ENCODE measurements at places on chromosomes 5 and 9.
A peak's percentile ranks its signal among the peaks of the same experiment; 100 is the strongest.

DNA sequence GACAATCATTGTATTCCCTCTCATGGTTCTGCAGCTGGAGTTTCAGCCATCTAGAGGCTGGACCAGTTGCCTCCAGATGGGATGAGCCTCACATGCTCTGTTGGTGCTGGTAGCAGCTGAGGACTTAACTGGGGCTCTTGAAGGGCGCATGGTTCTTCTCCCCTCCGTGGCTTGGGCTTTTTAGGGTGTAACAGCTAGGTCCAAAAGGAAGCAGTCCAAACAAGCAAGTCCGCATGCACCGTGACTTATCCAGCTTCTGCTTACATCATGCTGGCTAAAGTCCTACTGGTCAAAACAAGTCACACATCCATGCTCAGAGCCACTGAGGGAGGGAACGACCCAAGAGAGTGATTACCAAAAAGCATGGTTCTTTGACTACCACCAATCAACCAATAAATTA is 31.6 kb upstream of the SH3RF2 start:
- no peak for DNase-seq

- no peak for DNase-seq
Measured at GRCh38 chr5:173090639-173091038, 34.5 kb downstream of the CREBRF start.

DNA sequence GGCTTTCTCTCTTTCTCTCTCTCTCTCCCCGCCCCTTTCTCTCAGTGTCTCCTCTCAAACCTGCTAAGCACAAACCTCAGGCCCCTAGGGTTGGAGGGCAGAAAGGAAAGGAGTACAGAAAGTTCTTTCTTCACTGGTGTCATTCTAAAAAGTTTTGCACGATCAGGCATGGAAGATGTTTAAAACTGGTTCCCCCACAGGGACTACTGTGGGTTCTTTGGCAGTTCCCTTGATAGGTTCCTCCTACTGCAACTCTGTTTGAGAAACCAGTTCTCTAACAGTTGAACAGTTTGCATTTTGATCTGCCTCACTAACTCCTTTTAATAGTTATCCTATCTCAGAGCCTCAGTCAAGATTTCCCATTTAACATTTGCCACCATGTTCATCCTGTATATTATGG is 82.9 kb downstream of the CDO1 start:
- no peak for DNase-seq

- peak; percentile 70 for DNase-seq
Measured at GRCh38 chr5:91101600-91102379, 281.3 kb downstream of the ARRDC3 start.

DNA sequence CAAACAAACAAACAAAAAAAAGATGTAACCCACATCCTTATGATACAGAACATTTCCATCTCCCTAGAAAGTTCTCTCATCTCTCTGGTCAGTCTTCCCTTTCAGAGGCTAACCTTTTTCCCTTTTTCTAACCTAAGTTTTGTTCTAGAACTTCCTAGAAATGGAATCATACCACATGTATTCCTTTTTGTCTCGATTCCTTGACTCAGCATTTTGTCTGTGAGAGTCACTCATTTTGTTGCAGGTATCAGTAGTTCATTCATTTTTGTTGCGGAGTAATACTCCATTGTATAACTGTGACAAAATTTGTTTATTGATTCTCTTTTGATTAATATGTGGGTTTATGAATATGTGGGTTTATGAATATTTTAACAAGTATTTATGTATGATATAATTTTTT is 400.0 kb upstream of the PDE4D start:
- DNase-seq = no peak

DNA sequence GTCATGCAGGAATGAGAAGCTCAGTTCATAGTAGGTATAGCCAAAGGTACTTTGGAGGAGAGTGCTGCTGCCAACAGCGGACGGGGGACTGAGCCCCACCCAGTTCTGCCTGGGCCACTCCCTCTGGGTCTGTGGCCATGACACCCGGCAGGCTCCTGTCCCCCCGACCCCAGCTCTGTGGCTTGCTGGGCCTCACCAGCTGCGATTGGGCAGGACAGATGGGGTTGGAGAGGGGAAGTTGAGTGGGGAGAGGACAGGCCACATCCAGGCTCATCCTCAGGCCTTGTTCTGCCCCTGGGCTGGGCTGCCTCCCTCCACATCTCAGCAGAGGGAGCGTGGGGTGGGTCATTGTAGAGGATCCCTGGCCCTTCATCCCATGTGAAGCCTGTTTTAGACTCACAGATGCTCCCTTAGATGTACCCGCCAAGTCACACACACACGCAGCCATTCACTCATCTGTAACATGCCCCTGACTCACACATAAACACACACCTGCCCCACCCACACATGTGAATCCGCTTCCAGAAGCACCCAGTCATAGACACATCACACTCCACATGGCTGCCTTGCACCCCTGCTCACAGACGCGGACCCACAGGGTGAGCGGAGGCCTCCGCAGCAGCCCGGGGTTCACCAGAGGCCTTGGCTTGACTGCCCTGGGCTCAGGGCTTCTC is 48.8 kb downstream of the NTNG2 start:
- DNase-seq = peak; percentile 20

DNA sequence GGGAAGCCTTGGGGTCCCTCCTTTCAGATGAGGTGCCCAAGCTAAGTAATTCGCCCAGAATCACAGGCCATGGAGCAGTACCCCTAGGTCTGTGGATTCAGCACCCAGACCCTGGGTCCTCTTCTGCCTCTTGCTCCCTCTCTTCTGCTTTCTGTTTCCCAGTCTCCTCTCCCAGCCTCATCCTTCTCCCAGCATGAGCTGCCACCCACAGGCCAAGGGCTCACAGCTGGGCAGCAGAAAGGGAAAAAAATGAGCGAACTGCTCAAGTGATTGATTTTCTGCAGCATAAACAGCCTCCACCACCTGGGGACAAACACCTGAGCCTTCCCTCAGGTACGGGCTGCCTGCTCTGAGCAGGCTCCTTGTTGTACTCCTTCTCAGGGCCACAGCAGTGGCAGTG is 113.9 kb upstream of the SAP30L start:
- DNase-seq = no peak

DNA sequence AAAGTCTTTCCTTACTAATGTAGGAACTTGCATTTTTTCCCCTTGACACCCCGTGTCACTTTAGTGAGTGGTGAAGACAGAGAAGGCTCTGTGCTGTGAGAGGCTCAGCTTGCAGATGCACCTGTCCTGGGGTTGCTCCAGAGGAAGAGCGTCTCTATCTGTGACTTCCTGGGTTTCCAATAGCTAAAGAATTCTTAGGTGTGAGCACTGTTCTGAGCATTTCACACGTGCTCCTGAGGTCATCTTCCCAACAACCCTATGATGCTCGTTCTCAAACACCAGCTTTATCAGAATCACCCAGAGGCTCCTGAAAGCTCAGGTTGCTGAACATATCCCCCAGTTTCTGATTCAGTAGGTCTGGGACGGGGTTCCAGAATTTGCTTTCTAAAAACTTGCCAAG is 6.4 kb upstream of the CTSV start:
- no peak for DNase-seq

DNA sequence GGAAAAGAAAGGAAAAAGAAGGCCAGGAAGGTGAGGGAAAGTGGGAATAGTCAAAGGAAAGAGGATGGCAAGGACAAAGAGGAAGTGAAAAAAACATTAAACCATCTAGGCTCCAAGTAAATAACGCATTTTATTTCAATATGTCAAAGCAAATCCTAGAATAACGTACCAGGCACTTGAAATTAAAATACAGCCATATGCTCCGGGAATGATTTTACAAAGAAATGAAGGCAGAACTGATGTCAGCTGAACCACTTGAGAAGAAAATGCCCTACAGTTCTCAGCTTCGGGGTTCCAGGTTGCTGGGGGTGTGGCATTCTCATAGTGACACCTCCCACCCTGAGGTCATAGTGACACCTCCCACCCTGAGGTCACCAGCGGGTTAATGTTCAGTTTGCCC is 281.6 kb downstream of the SEMA5A start:
- no peak for DNase-seq

- DNase-seq = no peak
Measured at GRCh38 chr5:176700239-176700847, 53.1 kb downstream of the TSPAN17 start.

DNA sequence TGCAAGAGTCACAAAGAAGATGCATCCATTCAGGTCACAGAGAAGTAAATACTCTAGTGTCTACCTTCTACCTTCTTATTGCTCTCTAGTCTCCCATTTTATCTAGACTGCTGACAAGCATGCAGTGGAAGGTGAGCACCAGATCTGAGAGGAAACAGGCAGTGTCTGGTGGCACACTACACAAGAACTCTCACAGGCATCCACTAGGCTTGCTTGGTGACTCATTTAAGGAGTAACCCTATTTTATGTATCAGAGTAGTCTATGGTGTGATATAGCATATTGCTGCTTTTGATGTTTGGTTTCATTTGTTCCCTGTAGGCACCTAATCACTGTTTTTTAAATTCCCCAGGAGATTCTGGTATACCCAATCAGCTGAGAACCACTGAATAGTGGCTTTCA is 1.6 kb upstream of the THBS4 start:
- no peak for DNase-seq

- no peak for DNase-seq
Measured at GRCh38 chr5:1889321-1890065, 6.8 kb upstream of the IRX4 start.

DNA sequence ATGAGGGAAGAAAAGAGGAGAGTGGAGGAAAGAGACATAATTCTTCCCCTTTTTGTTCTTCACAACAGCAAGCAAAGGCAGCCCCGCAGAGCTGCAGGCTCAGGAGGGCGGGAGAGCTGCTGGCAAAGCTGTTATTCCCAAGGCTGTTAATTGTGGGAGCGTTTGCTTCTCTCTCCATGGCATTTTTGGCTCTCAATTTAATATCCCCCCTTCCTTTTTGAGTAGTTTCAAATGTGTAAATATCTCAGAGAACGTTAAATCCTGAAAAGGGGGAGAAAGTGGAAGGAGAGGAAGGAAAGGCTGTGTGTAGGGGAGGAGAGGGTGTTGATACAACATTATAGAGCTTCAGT is 165.7 kb downstream of the NSG2 start:
- DNase-seq = no peak

DNA sequence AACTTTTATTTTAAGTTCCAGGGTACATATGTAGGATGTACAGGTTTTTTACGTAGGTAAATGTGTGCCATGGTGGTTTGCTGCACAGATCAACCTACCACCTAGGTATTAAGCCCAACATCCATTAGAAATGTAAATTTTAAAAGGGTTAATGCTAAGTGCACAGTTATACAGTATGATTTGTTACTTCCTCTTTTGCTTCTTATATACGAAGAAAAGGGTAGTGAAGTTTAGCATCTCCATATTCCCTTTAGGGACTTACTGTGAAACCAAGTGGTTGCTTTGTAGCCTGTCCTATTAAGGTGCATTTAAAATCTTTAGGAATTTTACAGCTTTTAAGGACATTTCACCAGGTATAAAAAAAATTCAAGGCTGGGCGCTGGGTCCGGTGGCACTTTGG is 46.4 kb downstream of the RBM27 start:
- no peak for DNase-seq

DNA sequence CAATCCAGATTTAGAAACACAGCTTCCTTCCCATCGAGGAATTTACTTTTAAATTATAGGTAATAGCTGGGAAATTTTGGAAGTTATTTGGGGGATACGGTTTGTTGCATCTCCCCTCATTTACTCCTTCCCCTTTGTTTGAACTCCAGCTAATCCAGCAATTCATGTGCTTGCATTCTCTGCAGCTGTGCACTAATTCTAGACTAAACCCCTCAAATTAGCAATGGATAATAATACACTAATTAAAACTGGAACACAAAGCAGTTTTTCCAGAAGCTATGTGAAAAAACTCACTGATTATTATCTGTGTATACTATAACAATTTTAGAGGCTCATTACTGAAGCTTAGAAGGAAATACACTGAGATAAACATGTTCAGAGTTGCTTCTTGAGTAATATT is 751.2 kb upstream of the ZNF608 start:
- DNase-seq = no peak

GRCh38 chr5:156322666-156323065 is 4.3 kb upstream of the SGCD start:
- DNase-seq = no peak

- no peak for DNase-seq
Measured at GRCh38 chr9:123643518-123643917, 286.4 kb downstream of the DENND1A start.

GRCh38 chr5:81650987-81651386 is 99.9 kb downstream of the SSBP2 start:
- no peak for DNase-seq

- peak; percentile 85 for DNase-seq
Measured at GRCh38 chr5:56088967-56089829, 94.4 kb upstream of the IL6ST start.

- DNase-seq = no peak
Measured at GRCh38 chr5:10266839-10267238, 16.8 kb downstream of the CCT5 start.

GRCh38 chr5:60332244-60333004 is 367.5 kb downstream of the DEPDC1B start:
- peak; percentile 62 for DNase-seq

GRCh38 chr5:141760193-141760592 is 78.2 kb upstream of the ARAP3 start:
- DNase-seq = no peak
